Fibroblast of skin of right biceps (primary cell): ENCODE measurements at places on chromosomes 5 and 9.

- DNase-seq: no peak
Measured at GRCh38 chr5:181232593-181232992, 9.5 kb downstream of the TRIM41 start.

DNA sequence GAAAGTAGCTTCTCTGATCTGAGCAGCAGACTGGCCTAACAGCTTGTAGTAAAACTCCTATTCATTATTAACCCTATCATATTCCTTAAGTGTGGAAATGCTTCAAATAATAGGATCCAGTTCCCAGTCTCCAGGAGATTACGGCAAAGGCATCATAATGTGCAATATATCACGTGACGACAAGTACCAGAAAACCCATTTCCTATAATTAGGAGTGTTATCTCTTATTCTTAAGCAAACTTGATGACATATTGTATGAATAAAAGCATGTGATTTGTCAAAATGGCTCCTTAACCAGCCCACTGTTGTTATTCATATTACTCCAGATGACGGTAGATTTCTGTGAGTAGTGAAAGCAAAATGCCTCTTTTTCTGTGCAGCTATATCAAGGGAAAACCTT is 2.9 kb downstream of the SV2C start:
- DNase-seq: no peak

DNA sequence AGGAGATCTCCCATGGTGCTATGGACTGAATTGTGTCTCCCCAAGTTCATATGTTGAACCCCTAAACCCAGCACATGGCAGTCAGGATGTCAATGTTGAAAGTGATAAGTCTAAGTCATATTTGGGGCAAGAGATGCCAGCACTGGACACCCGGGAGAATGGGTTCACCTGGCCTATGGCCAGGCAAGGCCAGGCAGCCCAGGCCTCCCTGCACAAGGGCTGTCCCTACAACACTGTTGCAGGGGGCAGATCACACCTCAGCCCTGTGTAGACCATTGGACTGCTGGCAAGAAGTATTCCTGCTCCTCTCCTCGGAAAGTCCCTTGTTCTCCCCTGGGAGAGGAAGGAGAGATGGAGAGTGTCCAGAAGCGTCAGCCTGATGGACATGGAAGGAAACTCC is 240.5 kb downstream of the GADD45G start:
- DNase-seq: no peak

- DNase-seq: no peak
Measured at GRCh38 chr9:129081388-129081904, 535 bp downstream of the DOLPP1 start.

DNA sequence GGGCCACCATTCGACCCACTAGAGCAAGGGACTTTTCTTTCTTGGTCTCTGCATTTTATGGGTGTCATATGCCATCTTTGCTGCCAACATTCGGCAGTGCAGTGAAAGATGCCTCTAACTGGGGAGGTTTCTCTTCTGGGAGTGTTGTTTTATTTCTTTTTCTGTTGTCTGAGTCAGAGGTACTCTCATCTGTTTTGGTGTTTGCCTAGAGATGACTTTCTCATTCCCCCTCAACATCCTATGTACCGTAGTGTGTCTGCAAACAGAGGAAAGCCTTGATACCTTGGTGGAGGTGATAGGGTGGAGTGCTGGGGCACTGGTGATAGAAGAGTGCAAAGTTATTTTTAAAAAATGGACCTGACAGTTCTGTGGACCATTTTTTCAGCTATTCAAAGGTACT is 182.1 kb downstream of the ARHGAP26 start:
- no peak for DNase-seq

DNA sequence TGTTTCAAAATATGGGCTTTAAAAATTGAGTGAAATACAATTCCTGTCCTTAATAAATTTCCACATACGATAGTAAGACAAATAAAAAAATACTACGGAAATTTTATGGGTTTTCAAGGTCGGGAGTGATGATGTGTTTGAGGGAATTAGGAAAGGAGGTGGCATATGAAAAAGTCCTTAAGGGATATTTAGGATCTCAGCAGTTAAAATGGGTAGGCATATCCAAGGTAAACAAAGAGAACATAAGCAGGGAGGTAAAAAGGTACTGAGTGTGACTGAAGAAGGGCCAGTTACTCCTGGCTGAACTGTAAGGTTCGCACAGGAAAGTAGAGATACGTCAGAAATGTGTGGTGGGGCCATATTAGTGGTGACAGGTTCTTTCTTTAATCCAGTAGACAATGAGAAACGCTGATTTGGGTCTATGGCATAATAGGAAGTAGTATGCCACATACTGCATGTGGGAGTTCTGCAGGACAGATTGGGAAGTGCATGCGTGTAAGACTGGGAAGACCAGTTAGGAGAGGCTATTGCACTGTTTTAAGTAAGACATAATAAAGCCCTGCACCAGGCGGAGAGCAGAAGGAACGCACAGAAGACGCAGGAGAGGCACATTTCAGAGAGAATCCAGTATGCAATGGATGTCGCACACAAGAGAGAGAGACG is 937 bp upstream of the HMGCR start:
- DNase-seq: peak; percentile 81

- DNase-seq: no peak
Measured at GRCh38 chr5:89575319-89575718, 692.3 kb upstream of the MEF2C start.

- DNase-seq: no peak
Measured at GRCh38 chr5:178380086-178380485, 147.5 kb upstream of the PHYKPL start.

- peak; percentile 59 for DNase-seq
Measured at GRCh38 chr5:125189531-125189941, 443.1 kb upstream of the ZNF608 start.

GRCh38 chr5:142515036-142515435 is 170.9 kb downstream of the FGF1 start:
- DNase-seq: no peak

DNA sequence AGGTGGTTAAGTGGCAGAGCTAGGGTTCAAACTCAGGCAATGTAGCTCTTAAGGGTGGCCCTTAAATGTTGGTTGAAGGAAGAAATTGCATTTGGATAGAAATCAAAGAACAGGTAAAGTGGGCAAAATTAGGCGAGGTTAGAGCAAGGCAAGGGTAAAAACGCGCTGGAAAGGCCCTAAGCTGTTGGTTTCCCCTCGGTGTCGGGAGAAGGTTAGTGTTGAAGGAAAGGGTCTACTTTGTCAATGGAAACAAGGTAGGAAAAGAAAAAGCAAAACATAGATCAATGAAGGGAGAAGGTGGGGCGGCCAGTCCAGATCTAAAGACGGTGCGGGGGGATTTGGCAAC is 431 bp downstream of the FASTKD3 start:
- no peak for DNase-seq

DNA sequence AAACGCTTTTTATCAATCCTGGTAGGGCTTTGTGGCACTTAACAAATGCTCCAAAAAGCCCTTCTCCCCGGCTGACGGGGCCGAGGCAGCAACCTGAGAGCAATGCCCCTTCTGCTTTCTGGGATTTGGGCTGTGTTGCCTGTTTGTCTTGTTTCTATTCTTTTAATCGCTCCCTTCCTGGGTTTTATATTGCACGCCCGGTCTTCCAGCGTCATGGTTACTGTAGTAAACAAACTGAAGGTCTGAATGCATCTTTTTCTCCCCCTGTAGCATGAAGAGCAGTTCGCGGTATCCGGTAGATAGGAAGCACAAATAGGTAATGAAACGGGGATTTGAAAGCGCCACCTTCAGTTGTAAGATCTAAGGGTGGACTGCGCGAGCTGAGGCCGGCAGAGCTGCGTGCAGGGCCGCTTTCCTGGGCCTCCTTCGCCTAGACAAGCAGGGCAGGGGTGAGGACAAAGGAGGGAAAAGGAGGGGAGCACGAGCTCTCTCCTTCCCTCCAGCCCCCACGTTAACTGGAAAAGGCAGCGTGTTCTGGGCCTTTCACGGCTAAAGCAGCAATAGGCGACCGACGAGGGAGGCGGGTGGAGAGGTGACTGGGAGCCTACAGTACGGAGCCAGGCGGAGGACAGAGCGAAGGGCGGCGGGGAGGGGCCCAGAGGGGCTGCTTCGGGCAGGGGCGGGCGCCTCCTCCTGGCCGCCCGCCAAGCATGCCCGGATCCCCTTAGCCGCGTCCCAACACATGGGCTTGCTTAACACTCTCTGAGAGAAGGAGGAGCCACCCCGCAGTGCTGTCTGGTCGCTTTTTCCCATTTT is 49.3 kb upstream of the ZNF366 start:
- DNase-seq: peak; percentile 80

DNA sequence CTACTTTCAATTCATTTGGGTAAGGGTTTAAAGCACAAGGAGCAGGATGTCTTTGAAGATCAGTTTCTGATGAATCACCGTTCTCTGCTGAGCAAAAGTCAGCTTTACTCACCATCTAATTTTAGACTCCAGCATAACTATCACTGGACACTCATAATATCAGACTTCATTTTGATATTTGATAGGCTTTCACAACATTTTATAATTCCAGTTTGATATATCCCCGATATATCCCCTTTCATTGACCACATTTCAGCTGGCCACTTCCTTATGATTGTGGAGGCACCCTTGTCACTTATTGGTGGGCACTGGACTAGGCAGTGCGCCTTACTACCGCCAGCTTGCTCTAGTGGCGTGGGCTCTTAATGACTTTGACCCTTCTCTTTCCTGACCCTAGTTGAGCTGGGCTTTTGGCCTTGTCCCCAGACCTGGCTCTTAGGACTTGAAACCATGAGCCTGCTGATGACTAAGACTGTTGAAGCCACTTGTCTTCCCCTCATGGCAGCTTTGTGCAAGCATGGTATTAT is 46.8 kb downstream of the CYSTM1 start:
- peak; percentile 86 for DNase-seq

DNA sequence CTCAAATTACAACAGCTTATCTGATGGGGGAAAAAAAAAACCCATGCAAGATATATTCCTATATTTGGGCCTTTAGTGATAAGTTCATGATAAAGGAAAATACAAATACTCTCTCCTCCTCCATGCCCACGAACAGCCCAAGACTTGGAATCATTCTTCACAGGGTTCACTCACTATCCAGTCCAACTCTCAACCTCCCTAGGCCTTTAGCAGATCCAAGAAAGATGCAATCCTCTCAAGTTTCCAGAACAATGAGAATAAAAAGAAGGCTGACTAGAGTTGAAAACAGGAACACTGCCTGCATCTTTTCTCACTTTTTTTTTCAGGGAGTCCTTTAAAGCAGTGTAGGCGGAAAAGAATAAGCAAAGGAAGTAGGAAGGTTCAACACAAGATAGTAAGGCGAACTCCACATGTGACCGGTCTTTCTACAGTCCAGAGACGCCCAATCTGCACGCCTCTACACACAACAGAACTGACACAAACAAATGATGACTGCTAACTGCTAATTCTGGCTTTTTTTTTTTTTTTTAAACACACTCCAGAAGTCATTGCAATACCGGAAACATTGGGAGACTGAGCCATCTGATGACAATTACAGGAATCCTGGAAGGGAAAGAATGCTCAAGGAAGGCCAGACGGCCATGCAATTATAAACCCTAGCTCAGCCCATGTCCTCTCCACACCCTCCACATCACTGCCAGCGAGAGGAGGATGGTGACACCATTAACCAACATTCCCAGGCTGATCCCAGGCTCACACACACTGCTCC is 75.4 kb downstream of the BNC2 start:
- peak; percentile 97 for DNase-seq

- DNase-seq: peak; percentile 59
Measured at GRCh38 chr5:98927242-98927988, 1.4 kb downstream of the CHD1 start.

DNA sequence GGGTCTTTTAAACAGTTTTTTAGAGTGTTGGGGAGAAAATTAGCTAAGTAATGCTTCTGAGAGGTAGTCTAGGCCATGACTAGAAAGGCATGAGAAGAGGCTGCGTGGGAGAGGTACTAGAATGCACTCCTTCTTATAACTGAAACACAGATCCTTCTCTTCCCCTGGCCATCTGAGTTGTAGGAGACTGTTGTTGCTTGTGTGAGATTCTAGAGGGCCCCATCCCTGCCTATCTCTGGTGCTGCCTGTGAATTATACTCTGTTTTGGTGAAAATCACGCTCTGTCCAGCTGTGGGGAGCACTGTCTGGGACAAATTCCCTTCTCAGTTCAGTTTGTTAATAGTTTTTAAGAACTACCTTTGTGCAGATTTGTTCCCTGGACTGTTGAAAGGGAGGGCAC is 37.5 kb downstream of the MAP1B start:
- DNase-seq: no peak

GRCh38 chr9:129102791-129103594 is 7.6 kb downstream of the CRAT start:
- DNase-seq: peak; percentile 53

- DNase-seq: no peak
Measured at GRCh38 chr5:77770293-77771005, 5.7 kb downstream of the TBCA start.

GRCh38 chr5:170603578-170604565 is 100.1 kb downstream of the KCNIP1 start:
- peak; percentile 48 for DNase-seq

GRCh38 chr5:15790446-15791018 is 290.6 kb downstream of the FBXL7 start:
- DNase-seq: peak; percentile 45

GRCh38 chr5:40481241-40481640 is 198.5 kb upstream of the PTGER4 start:
- no peak for DNase-seq

DNA sequence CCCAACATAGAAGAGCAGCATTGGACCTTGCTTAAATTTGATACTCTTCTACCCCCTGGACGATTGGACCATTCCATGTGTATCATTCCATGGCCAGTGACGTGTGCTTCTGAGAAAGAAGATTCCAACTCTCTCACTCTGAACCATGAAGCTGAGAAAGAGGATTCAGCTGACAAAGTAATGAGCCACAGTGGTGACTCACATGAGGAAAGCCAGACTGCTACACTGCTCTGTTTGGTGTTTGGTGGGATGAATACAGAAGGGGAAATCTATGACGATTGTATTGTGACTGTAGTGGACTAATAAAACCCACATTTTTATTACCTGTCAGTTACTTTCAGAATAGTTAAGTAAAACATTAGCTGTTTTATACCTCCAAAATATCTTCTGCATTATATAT is 7.5 kb downstream of the HSPA5 start:
- peak; percentile 98 for DNase-seq

- no peak for DNase-seq
Measured at GRCh38 chr9:86662890-86663468, 284.3 kb downstream of the GAS1 start.

- DNase-seq: no peak
Measured at GRCh38 chr5:151182976-151183375, 25.4 kb upstream of the ANXA6 start.

- no peak for DNase-seq
Measured at GRCh38 chr9:98563212-98563907, 145.4 kb downstream of the GABBR2 start.
